ENCODE measurements at places on chromosomes 7 and 10. TPM values are rescaled to one million over a fixed set of nuclear protein-coding genes. Genes with fewer than 3 reads are reported as not detected.
A peak's percentile ranks its signal among the peaks of the same experiment; 100 is the strongest.

- no peak for DNase-seq
Observed at GRCh38 chr10:104925232-104925851, 284.3 kb downstream of the SORCS3 start.

GRCh38 chr10:86164174-86164774, 202.3 kb downstream of the GRID1 start:
- DNase-seq, result peak; percentile 87

DNA sequence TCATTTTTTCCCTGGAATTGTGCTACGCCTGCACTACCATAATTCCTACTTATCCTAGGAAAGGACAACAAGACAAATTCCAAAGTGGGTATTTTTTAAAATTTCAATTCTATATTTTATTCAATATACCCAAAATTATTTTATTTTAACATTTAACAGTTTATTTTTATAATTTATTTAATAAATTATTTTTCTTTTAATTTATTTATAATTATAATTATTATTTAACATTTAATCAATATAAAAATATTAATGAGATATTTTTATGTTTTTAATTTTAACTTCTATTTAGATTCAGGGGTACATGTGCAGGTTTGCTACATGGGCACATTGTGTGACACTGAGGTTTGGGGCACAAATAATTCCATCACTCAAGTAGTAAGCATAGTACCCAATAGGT, 65.6 kb upstream of the VSTM2A start:
- no peak for DNase-seq

- DNase-seq, result peak; percentile 87
Observed at GRCh38 chr10:50325449-50326171, 74.3 kb upstream of the ASAH2 start.

DNA sequence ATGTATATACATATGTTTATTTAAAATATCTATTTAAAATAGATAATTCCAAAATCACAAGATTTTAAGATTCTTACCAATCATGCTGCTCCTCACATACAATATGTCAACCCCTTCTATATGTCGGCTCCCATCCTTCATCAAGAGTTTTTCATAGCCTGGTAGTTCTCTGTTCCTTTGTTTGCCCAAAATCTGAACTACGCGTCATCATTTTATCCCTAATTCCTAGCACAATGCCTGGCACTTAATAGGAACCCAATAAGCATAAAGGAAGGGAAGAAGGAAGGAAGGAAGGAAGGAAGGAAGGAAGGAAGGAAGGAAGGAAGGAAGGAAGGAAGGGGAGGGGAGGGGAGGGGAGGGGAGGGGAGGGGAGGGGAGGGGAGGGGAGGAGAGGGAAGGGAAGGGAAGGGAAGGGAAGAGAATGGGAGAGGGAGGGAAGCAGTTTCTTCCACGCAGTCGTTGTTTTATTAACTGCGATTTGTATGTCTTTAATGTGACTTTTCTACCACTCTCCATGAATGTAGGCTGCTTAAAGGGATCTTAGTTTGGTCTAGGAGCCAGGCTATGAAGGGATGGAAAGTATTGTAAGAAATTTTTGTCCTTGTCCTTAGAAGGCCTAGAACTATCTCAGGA, 83.3 kb upstream of the PCGF5 start:
- no peak for DNase-seq

DNA sequence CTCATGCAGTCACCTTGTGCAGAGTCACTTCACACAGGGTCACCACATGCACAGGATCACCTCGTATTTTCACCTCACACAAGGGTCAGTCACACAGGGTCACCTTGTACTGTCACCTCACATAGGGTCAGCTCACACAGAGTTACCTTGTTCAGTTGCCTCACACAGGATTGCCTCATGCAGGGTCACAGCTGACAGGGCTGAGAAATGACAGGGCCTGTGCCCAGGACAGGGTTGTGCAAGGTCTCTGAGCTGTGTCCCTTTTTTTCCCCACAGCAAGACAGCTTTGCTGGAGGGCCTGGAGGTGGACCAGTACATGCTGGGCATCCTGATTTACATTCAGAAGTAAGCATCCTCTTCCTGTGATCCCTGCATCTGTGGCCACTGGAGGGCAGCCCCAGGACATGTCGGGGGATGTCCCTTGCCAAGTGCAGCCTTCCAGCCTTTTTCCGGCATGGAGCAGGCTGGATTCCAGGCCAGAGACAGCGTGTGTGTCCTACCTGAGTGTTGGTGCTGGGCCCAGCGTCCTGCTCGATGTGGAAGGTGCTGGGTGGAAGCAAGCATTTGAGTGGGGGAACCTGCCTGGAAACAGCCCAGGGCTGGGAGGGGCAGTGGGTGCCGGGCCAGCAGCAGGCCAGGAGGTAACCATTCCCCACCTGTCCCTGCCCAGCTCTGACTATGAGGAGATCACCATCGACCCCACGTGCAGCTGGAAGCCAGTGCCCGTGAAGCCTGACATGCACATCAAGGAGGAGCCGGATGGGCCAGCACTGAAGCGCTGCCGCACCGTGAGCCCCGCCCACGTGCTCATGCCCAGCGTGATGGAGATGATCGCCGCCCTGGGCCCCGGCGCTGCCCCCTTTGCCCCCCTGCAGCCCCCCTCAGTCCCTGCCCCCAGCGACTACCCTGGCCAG, 16.3 kb downstream of the ZMIZ2 start:
- DNase-seq, result no peak

DNA sequence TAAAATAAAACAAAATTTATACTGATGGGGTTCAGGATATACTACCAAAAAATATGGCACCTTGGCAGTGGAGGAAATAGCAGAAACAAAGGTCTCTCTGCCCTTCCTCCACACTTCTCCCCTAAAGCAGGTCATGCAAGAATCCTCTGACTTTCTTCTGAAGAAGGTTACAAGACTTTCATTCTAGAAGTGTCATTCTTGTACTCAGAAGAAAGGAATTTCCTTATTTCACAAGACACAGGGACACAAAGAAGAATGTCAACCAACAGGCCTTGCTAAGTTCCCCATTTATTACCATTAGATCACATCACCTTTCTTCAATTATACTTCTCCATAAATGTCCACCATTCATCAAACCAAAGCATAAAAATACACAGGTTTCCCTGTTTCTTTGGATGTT, 470.2 kb downstream of the PAXIP1 start:
- DNase-seq, result no peak

DNA sequence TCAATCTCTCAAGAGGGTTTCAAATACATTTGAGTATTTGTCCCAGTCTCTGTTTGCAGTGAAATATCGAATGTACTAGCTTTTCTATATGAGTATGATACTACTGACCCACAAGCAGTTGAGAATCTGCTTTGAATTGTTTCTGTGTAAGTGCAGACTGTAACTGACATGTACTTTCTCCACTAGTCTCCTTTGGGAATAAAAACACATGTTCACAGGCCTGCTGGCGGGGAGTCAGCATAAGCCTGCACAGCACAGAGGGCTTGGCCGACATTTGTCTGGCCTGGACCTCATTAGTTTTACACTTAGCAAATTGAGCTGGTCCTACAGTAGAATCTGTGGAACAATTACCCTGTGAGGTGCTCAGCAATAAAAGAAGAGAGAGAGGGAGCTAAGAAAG, 72.6 kb downstream of the ITGB8 start:
- no peak for DNase-seq

Gene ANXA8L1
- 3.3 TPM for total RNA-seq

Gene PLCE1
- total RNA-seq, result 2.2 TPM

GRCh38 chr7:17307969-17308648, 9.7 kb downstream of the AHR start:
- no peak for DNase-seq

DNA sequence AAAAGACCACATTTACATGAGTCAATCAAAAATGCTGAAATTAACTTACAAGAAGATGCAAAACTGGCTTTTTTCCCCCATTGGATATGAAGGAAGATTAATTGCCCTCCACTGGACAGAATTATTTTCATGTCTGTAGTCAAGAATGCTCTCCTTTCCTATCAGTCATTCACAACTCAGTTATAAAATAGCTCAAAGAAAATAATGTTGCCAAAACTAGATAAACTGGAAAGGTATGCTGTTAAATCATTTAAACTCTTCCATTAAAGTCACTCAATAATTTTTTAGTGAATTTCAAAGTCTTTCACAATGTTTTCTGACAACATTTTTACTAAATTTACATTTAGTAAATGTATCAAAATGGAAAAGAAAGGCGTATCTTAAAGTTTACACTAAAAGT, 384.5 kb downstream of the HGF start:
- no peak for DNase-seq

Gene SLC26A3
- total RNA-seq, result not detected

GRCh38 chr10:3438606-3439005, 266.0 kb upstream of the PITRM1 start:
- no peak for DNase-seq

DNA sequence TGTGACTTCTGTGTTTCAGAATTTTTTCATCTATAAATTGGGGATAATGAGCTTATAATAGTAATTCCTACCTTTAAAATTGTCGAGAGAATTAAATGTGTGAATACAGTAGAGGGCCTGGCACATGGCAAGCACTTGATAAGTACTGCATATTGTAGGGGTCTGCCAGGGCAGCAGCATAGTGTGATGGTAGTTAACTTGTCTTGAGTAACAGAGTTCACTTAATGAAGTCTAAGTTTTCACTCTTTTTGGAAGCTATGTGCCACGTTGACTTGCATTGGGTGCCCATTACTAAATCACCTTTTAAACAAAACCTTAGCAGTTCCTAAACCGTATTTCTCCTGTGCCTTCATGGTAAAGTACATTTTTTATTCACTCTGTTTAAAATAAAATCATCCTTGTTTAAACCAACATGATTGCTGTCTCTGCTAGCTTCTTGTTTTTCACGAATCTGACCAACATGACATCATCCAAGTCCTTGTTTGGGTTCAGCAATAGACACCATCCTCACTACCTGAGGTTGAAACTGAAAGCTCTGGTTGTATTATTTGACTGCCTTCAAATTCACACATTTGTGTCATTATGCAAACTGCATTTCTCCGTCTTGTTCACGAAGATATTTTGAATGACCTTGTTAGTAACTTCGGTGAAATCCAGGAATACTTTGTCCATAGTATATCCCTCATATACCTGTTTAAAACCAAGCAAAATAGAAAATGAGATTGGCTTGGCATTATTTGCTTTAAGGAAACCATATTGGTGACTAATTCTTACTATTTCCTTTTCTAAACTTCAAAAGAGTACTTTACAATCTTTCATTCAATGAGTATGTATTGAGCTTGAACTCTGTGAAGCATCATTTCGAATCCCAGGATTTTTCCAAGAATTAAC, 340.2 kb downstream of the SUGCT start:
- DNase-seq, result no peak

Gene AOC1
- 2.8 TPM for total RNA-seq

Gene CEP55
- total RNA-seq, result 73.2 TPM

- DNase-seq, result no peak
Observed at GRCh38 chr7:44767912-44768627, 19.4 kb downstream of the ZMIZ2 start.

GRCh38 chr10:67669978-67670377, 26.0 kb downstream of the CTNNA3 start:
- no peak for DNase-seq

GRCh38 chr7:109997837-109998236, 1093.1 kb upstream of the LRRN3 start:
- no peak for DNase-seq

Gene FOXP2
- total RNA-seq, result 0.06 TPM

DNA sequence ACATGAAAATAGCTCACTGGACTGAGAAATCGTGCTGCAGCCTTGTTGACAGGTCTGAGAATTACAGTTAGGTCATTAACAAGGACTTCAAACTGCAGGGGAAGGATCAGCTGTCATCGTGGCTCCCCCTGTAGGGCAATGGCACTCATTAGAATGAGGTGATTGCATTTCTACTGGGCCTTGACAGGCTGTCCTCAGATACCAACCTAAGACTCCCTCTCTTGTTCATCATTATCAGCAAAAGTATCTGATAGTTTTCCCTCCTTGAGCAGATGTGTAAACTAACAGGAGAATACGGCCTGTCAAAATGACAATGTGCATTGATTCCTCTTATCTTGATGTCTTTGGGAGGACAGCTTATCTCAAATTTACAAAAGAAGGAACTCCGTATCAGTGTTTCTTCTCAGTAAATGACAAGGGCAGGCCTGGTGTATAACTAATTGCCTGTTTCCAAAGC, 648.5 kb upstream of the LRRN3 start:
- peak; percentile 25 for DNase-seq

Gene PODXL
- 11.4 TPM for total RNA-seq

Gene ACSL5
- 3.3 TPM for total RNA-seq

GRCh38 chr7:70599446-70600190, 532.3 kb upstream of the GALNT17 start:
- DNase-seq, result no peak

DNA sequence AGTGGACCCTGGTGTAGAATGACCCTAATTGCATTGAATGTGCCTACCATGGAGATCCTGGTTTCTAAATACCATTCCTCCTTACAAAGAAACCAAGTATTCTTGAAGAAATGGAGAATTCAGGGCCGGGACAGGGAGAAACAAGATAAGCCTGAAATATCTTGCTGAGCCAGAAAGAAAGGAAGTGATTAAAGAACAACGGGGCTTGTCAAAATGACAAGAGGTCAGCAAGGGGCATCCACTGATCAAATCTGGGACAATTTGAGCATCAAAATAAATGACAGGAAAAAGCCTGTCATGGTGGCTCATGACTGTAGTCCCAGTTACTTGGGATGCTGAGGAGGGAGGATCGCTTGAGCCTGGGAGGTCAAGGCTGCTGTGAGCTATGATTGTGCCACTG, 8.1 kb downstream of the ABHD11 start:
- DNase-seq, result no peak

- DNase-seq, result no peak
Observed at GRCh38 chr7:142478479-142479220, 220.8 kb upstream of the PRSS58 start.

DNA sequence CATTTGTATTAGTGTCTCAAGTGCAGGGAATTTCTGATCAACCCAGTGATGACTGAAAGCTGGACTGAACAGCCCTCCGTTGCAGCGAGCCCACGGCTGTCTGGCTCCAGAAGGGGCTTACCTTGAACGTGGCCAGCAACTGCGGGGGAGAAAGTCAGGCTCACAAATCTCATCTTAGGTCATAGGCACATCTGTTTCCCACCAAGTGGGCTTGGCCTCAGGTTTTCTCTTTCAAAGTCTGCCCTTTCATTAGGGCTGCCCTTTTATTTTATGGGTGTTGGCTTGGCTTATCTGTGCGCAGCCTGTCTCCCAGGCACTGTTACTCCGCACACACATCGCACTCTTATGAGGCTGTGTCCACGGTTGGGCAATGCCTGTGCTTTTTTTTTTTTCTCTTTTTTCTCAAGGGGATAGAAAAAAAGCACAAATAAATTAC, 178.0 kb downstream of the JCAD start:
- DNase-seq, result no peak

Gene FOXI2
- not detected for total RNA-seq

GRCh38 chr10:9268176-9268575, 1213.7 kb downstream of the GATA3 start:
- no peak for DNase-seq

- peak; percentile 61 for DNase-seq
Observed at GRCh38 chr7:132430861-132431822, 145.1 kb downstream of the PLXNA4 start.

DNA sequence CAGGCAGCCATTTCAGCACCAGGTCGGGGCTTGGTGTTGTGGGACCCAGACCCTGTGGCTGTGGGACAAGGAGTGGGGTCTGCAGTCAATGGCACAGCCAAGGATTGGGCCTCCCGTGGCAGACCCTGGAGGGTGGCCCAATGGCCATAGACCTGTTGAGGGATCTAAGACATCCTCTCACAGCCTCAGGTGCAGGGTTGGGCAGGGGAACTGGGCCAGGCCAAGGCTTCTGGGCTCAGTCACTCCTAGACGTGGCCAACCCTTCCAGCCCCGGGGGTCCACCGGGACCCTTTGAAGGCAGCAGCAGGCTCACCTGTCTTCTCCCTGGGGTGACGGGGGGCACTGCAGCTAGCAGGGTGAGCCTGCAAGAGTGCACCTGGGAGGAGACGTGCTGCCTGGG, 45.7 kb upstream of the DPYSL4 start:
- no peak for DNase-seq
